ENCODE measurements at places on chromosomes 2 and 18.

DNA sequence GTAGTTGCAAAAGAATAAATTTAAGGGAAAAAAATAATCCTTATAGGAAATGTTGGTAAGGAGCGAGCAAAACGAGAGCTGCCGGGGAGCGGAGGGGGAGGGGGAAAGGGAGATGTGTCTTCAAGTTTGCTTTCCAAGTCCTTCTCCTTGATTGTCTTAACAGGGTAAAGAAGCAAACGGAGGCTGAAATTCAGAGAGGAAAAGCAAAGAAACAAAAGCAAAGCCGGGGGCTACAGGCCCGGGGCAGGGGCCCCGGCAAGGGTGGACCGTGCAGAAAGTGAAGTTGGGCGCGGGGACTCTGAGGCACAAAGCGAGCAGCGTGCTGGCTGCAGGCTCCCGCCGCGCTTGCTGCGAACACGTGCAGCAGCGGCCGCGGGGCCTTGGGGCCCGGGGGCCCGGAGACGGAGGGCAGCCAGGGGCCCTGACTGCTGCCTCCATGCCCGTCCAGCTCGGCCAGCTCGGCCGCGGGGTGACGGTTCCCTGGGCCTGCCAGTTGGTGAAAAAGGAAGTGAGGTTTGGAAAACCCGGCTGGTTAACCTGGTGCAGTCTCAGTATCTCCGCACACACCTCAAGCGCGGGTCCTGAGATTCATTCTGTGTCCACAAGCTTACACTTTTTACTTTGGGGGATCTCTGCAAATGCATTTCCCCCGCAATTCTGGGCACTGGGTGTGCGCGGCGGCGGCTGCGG lies 4.1 kb downstream of the BCL11A start:
- DNase-seq, result no peak

GRCh38 chr2:77161009-77161408 lies 361.2 kb downstream of the LRRTM4 start:
- no peak for DNase-seq

DNA sequence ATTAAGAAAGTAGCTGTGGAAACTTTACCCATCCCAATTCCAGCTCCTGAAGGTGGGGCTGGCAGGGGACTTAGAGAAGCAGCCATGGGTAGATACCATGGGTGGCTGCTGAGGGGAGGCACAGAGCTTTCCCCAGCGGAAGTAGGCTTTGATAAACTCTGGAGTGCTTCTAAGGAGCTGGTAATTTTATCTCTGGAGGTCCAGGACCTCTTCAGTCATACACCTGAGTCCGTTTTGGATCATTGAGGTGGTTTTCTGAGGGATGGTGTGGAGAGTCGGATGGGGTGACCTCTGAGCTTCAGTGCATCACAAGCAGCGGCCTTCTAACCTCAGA lies 36.7 kb upstream of the BMP10 start:
- no peak for DNase-seq

GRCh38 chr2:230715201-230715600 lies 2.6 kb downstream of the CAB39 start:
- no peak for DNase-seq

GRCh38 chr2:235908826-235909225 lies 259.4 kb downstream of the GBX2 start:
- DNase-seq, result no peak

DNA sequence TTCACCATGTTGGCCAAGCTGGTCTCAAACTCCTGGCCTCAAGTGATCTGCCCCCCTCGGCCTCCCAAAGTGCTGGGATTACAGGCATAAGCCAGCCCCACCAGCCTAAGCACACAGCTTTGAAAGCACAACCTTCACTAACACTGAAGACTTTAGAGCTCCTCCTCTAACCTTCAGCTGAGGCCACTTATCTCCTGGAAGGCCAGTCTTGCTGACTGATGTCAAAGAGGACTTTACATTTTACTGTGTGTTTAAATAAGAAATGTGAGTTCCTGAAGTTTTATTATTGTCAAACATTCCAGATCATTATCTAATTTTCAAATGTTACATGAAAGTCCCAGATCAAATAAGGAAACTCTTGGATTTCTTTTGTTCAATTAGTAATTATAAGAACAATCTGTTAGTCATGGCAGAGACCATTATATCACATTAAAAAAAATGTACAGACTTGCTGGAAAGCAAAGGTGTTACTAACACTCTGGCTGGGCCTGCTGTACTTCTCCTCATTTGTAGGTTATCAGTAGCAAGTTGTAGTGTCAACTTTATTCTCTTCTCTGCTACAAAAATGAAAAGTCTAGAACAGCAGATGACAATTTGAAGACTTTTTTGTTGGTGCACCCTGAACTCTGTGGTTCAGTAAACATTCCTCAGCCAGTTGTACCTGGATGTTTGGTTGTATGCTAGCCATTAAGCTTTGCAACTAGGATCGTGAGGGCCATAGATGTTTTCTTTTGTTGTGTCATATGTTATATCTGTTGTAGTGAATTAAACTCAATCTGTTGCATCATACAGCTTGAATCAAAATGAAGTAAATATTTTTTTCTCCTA lies 80.0 kb downstream of the AOX1 start:
- no peak for DNase-seq

- no peak for DNase-seq
Observed at GRCh38 chr2:225288986-225289385, 110.5 kb upstream of the NYAP2 start.

GRCh38 chr2:26745609-26746327 lies 18.3 kb upstream of the SLC35F6 start:
- DNase-seq, result peak; percentile 76

DNA sequence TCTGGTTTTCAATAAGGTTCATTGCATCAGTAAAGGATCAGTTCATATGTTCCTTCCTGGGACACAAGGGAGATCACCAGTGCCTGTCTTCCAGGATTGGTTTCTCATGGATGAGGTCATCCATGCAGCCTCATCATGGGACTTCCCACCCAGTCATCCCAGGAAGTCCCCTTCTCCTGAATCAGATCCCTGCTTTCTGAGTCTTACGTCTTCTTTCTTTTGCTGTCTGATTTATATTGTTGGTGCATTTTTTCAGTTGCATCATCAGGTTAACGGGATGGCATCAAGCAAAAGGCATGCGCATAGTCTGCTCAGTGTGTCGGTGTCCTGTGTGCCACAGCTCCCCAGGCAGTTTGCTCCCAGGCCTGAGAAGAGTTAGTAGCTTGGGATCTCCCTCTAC lies 105.9 kb downstream of the SOX11 start:
- DNase-seq, result no peak

- DNase-seq, result no peak
Observed at GRCh38 chr2:232295971-232296370, 82.6 kb upstream of the ALPP start.

Measured in stimulated activated CD4-positive, alpha-beta T cell treated with anti-CD3 and anti-CD28 coated beads, Interleukin-1b, Interleukin-23, amount 100 ng/mL, for 24 hours (primary cell).